NCI-H2029 (cell line): ENCODE measurements at places on chromosomes 12 and 14.

GRCh38 chr12:3553681-3554370 lies 62.8 kb downstream of the PRMT8 start:
- no peak for DNase-seq

DNA sequence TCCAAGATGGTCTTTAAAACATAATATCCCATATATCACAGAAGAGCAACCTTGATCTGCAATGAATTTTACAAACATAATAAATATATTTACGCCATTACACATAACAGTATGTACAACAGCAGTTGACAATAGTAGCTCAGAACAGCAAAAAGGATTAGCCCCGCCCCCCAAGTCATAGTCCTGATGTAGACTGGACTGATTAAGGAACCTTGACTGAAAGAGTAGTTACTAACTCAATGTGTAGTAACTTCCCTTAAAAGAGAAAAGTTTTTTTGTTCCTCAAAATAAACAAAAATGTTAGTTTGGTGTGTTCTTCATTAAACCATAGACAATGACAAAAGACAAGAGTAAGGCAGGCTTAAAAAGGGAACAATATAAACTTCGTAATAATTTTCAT lies 44.5 kb downstream of the GTF2A1 start:
- DNase-seq: no peak

DNA sequence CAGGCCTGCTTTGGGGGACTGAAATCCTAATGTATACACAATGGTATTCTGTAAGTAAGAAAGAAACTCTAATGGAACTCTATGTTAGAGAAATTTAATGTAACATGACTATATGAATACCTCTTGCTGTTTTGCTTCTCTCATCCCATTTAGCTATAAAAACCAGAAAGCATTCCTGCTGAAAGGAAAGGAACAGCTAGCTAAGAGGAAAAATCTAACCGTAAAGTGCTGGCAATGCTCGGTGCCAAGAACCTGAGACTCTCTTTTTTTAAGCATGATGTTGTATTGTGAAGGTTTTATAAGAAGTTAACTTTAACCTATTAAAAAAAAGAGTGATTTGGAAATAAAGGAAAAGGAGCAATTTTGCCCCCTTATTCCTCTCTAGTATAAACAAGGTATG lies 75.6 kb upstream of the DACT1 start:
- no peak for DNase-seq

DNA sequence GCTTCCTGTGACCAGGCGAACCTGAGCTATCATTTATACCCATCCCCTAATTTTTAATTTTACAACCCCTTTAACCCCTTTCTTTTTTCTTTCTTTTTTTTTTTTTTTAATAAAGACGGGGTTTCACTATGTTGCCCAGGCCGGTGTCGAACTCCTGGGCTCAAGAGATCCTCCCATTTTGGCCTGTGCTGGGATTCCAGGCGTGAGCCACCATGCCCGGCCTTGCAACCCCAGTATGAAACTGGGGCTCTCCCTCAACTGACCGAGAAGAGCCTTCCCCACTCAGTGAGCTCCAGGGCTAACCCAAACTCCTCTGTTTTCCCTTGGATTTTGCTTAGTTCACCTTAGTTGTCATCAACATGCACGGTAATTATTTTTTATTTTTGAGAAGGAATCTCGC lies 992 bp downstream of the CPSF2 start:
- DNase-seq: no peak

DNA sequence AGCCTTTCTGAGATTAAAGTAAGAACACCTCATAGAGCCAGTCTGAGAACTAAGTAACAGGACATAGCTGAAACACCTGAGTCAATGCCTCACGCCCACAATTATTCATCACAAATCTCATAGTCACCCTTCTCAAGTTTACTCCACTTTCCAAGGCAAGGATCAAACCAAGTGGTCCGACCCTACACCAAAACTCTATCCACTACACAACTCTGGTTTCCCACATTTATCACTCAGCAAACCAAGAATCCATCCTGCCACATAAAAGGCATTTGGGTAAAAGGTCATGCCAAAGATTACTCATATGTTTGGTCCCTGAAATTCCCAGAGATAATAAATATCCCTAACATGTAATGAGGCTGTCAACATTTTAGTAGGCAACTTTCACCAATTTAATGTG lies 144.1 kb downstream of the RPAP3 start:
- no peak for DNase-seq

- DNase-seq: no peak
Observed at GRCh38 chr12:130186651-130187268, 24.5 kb downstream of the FZD10 start.

DNA sequence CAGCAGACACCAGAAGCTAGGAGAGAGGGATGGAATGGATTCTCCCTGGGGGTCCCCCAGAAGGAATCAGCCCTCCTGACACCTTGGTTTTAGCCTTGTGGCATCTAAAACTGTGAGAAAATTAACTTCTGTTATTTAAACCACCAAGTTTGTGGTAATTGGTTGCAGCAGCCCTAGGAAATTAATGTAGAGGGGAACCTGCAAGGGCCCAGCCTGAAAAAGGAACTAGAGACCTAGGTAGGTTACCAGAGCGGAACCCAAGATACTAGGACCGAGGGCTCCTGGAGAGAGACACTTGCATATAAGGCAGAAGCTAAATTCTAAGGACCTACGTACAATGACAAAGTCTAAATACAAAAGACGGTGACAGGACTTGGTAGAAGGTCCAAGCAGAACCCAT lies 8.1 kb upstream of the DENND5B start:
- DNase-seq: no peak

- peak; percentile 90 for DNase-seq
Observed at GRCh38 chr14:25132732-25133422, 82.9 kb upstream of the STXBP6 start.

GRCh38 chr12:46717868-46718267 lies 107.9 kb downstream of the SLC38A4 start:
- no peak for DNase-seq

GRCh38 chr12:13581031-13581430 lies 384.5 kb downstream of the EMP1 start:
- no peak for DNase-seq

GRCh38 chr14:53032161-53032803 lies 81.4 kb upstream of the FERMT2 start:
- no peak for DNase-seq

GRCh38 chr14:95077345-95077744 lies 80.0 kb downstream of the DICER1 start:
- DNase-seq: no peak

GRCh38 chr12:52046859-52047258 lies 4.4 kb upstream of the NR4A1 start:
- no peak for DNase-seq

DNA sequence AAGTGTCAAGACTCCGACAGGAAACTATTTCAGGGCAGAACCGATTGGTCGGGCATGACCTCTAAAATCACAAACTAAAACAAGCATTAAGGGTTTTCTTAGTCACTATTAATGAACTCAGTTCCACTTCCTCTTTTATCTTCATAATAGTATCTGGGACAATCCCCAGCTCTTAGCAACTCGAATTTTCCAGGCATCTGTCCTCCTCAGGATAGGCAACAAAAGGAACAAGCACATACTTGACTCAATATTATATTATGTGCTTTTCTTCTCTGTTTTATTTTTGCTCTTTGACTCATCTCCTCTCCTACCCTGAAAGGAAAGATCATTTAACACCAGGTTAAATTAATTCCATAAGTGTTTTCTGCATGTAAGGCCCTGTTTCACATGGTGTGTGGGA lies 638.3 kb upstream of the TBX3 start:
- no peak for DNase-seq

GRCh38 chr14:90656973-90657372 lies 159.3 kb downstream of the TTC7B start:
- DNase-seq: no peak

DNA sequence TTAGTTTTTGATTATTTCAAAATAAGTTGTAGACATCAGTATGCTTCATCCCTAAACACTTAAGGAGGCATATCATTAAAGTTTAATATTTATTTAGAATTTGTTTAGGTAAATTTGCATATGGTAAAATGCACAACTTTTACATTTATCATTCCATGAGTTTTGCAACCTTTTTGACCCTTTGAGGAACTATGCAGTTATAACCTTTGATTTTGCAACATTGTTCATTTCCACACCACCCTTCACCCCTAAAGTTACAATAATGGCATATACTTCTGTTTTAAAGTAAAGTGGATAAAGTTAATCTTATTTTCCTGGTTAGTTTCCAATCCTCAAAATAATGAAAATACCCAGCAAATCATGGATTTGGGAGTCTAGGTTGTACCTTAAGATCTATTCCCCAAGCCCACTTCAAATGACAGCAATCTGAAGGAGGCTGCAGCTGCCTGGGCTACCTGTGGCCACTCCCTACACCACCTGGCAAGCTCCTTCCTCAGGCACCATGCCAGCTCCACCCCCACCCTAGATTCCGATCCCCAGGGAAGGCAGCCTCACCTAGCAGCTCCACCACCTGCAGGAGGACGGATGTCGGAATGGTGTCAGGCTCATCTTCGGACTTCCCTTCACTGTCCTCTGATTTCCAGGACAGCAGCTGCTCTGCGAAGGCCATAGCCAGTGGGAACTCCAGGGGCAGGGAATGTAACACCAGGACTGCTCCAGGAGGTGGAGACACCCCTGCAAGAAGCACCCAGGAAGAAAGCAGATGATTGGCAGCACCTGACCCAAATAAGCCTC lies 65.1 kb downstream of the TRAFD1 start:
- peak; percentile 88 for DNase-seq

GRCh38 chr14:91910196-91910595 lies 37.3 kb downstream of the FBLN5 start:
- DNase-seq: no peak
